Effector CD4-positive, alpha-beta T cell (primary cell): ENCODE measurements at places on chromosomes 16 and 17.

GRCh38 chr17:49969134-49969759, at the start of gene DLX4:
Gene DLX4 (plus strand): TSS chr17:49969190. CDS start chr17:49969469, 279 bp downstream.
- DNase-seq = peak; percentile 31

DNA sequence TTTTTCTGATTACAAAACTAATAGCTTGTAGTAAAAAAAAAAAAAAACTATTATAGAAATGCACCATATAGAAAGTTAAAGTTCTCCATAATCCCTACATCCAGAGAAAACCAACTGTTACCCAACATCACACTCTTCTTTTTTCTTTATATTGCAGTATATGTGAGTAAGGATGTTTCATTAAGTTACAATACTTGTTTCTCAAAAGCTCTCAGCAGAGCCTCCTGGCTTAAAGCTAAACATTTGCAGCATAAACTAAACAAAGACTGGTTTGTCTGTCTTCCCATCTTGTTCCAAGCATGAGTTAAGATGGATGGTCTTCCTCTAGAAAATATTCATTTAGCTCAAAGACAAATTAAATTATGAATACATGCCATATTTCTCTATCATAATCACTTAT, 25.2 kb downstream of the GRB2 start:
- DNase-seq = no peak

DNA sequence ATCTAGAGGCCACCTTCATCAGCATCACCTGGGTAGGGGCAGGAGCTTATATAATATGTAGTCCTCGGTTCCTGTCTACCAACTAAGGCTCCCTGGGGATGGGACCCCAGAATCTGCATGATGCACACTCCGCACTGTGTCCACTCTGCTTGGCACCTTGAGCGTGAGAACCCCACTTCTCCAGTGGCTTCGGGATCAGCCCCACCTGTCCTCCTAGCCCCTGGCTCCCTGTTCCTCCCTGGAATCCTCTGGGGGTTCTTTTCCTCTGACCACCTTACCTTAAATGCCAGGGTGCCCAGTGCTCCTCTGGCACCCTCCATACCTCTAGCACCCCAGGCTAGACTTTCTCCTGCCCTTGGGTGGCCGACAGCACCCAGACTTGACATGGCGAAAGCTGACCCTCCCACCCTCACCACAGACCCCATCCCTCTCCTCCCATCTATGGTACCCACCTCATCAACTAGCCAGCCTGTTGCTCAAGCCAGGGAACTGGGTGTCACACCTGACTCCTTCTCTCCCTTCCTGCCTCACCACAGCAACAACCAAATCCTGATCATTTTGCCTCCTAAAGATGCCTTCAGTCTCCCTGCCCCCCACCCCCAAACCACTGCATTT, 2.8 kb upstream of the NXPH3 start:
- DNase-seq = no peak

DNA sequence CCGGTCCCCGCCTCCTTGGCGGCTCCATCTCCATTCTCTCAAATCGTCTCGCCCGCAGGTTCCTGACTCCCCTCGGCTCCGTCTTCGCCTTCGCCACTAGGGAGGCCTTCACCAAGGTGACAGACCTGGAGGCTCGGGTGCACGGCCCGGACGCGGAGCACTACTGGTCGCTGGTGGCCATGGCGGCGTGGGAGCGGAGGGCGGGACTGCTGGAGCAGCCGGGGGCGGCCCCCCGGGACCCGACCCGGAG, 862 bp downstream of the GLTPD2 start:
- no peak for DNase-seq

GRCh38 chr17:60170835-60171752, 21.3 kb downstream of the CA4 start:
- no peak for DNase-seq

DNA sequence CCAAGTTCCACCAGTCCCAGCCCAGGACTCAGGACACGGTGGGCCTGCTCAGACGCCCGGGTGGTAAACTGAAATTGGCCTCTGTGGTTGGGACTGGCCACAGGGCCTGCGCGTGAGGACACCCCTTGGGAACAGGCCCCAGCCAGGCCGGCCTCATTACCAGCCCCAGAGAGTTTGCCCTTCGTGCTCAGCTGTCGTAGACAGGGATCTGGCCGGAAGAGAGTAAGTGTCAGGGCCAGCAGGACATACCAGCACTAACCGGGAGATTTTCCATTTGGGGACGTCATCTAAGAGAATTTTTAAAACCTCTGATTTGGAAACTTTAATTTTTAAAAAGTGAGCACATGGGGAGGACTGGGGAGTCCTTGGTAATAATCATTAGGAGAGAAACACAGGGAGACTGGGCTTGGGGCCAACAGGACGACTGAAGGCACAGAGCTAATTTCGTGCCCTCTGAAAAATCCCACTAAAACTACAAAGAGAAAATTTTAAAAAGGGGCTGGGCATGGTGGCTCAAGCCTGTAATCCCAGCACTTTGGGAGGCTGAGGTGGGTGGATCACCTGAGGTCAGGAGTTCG, 2.4 kb upstream of the RBFOX3 start:
- DNase-seq = no peak

DNA sequence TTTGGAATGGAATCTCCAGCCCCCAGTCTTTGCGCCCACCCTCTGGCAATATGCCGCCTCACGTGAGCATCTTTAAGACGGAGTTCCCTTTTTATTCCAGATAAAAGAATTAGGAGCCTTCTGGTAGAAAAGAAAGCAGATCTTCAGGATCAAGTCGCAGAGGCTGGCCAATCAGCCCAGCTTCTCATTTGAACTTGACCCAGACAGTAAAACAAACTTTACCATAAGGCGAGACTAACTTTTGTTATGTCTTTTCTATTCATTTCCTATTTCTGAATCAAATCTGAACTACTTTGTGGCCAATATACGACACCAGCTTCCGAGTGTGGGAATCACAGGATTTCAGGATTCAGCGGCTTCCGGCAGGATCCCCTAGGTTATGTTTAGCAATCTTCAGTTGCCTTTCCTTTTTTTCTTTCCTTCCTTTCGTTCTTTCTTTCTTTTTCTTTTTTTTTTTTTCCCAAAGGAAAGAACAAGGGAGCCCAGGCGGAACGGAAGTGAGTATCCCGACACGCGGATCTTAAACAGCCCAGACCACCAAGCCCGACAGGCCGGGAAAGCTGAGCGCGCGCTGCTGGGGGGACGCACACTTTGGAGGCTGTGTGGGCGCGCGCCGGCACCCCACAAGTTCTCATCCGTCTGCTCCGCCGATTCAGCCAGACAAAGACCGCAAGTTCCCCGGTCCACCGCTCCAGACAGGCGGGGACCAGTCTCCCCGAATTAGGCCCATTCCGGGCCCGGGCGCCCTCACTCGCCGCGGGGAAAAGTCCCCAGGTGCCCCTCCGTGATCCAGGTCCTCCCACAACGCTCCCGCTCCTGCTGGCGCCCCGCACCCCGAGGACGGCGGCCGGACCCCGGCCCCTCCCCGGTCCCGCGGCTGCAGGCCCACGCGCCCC, 633 bp downstream of the TBC1D16 start:
- DNase-seq = peak; percentile 29

DNA sequence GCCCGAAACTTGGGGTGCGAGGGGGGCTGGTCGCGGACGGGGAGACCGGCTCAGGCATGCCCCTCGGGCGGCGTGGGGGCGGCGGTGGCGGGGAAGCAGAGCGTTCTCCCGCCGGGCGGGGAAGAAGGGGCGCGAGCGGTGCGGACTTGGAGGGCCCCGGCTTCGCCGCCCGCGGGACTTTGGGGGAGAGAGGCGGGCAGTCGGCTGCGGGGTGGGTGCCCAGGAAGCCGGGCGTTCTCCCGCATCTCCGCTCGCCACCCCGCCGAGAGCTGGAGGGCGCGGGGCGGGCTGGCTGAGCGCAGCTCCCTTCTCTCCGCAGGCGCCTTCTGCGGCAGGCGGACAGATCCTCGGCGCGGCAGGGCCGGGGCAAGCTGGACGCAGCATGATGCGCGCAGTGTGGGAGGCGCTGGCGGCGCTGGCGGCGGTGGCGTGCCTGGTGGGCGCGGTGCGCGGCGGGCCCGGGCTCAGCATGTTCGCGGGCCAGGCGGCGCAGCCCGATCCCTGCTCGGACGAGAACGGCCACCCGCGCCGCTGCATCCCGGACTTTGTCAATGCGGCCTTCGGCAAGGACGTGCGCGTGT, 772 bp downstream of the NTN1 start:
- no peak for DNase-seq

GRCh38 chr17:16429083-16429482, 13.7 kb downstream of the TRPV2 start:
- DNase-seq = no peak

DNA sequence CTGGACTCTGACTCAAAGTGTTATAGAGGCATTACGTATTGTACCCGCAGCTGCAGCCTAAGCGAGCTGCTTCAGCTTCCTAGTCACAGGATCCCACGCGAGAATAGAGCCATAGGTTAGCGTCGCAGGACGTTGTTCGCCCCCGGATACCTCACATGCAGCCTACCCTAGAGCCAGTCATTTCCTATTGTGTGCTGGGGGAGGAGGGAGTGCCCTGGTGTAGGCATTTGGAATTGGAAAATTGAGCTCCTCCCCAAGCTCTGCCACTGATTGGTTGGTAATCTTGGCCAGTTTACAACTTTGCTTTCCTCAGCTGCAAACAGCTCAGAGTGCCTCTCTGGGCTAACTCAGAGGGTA, 530 bp downstream of the NAA60 start:
- DNase-seq = no peak

- no peak for DNase-seq
Observed at GRCh38 chr17:45129940-45130680, 2.2 kb downstream of the PLCD3 start.

DNA sequence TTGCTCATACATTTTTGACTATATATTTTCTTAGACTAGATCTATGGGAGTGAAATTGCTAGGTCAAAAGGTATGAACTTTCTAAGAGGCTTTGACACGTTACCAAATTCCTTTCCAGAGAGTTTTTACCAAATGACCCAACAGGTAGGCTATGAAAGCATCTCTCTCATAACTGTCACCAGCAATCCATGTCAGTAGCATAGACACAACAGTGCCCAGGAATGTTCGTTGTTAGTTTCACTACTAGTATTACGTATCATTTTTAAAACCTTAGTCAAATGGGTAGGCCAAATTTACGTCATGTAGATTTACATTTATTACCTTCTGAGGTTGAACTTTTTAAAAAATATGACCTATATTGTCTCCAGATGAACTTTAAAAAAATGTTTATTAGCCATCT, 66.8 kb downstream of the MARCHF10 start:
- DNase-seq = no peak

- peak; percentile 22 for DNase-seq
Observed at GRCh38 chr17:416293-417206, 63.9 kb upstream of the RPH3AL start.

DNA sequence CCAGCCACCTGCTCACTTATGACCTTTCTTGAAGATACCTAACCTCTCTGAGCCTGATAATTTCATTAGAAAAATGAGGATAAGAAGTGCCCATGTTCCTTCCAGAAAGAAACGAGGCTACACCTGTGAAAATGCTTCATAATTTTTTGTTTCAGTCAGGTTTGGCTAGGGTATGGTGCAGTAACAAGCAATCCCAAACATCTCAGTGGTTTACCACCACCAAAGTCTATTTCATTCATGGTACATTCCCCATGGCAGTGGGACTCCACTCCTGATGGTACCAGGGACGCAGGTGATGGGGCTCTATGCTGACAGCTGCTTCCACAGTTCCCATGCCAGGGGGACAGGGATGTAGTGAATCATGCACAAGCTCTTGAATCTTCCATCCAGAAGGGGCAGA, 147.6 kb upstream of the CES5A start:
- DNase-seq = no peak

- DNase-seq = no peak
Observed at GRCh38 chr17:50221864-50222545, 20.6 kb upstream of the COL1A1 start.

- no peak for DNase-seq
Observed at GRCh38 chr16:20510323-20510722, 59.0 kb downstream of the ACSM2A start.

- DNase-seq = no peak
Observed at GRCh38 chr16:85178596-85178995, 66.3 kb upstream of the CIBAR2 start.

GRCh38 chr16:48244863-48245195, 729 bp downstream of the LONP2 start:
- DNase-seq = no peak

DNA sequence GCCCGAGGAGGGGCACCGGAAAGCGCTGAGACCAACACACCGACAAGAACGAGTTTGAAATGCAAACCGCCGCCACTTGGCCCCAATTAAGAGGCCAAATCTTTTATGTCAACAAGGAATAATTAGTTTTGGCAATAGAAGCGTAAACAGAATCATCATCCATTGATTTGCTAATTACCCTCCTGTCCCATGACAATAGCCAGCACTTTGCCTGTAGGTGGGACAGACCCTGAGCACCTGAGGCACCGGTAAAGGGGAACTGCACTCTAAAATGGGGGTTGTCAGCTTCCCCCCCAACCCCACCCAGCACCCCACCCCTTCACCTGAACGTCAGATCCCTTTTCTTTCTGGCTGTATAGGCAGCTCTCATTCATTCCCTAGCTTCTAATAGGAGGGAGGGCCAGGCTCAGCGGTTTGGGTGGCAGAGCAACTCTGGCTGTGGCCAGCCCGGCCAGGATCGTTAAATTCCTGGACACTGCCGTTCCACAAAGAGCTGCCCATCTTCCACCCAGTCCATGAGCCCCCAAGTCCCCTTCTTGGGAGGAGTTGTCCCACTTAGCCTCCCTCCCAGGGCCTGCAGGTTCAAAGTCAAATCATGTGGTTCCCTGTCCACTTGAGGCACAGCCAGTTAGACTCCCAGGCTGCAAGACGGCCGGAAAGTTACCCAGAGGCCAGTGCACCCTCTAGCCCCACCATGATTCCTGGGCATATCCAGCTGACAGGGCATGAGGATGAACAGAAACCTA, 45.8 kb downstream of the WNT3 start:
- no peak for DNase-seq

DNA sequence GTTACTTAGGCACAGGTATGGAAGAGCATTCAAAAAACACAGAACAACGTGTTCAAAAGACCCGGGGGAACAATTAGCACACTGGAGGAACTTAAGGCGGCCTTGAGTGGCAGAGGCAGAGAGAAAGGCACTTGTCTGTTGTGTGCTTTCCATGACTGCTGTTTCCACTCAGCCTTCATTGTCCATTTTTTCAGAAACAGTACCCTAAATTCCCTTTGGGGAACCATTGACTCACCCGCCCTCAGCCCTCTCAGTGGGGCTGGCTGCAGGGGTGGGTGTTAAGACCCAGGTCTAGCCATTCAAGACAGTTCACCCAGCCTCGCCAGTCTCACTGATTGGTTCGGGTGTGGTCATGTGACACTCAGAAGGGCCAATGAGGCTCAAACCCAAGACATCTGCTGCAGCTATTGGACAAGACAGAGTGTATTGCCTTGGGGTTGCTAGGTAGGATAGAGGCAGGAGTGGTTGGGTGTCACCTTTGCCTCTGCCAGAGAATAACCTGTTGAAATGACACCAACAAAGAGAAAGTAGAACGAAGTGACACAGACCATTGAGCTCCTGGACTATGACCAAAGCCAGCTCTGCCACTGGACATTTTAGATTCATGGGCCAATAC, 19.6 kb upstream of the CEP20 start:
- DNase-seq = no peak
